ENCODE measurements at places on chromosomes 12 and 14.

- no peak for DNase-seq
Measured at GRCh38 chr14:76599559-76600287, 161.5 kb upstream of the VASH1 start.

- no peak for DNase-seq
Measured at GRCh38 chr12:28130625-28131598, 59.3 kb upstream of the CCDC91 start.

GRCh38 chr12:26121323-26122060, 3.3 kb downstream of the BHLHE41 start:
- no peak for DNase-seq

GRCh38 chr14:92362781-92363235, 39.8 kb downstream of the SLC24A4 start:
- DNase-seq: no peak

GRCh38 chr12:66612090-66612775, 66.6 kb downstream of the GRIP1 start:
- DNase-seq: no peak

- no peak for DNase-seq
Measured at GRCh38 chr12:24015833-24016160, 66.3 kb upstream of the SOX5 start.

DNA sequence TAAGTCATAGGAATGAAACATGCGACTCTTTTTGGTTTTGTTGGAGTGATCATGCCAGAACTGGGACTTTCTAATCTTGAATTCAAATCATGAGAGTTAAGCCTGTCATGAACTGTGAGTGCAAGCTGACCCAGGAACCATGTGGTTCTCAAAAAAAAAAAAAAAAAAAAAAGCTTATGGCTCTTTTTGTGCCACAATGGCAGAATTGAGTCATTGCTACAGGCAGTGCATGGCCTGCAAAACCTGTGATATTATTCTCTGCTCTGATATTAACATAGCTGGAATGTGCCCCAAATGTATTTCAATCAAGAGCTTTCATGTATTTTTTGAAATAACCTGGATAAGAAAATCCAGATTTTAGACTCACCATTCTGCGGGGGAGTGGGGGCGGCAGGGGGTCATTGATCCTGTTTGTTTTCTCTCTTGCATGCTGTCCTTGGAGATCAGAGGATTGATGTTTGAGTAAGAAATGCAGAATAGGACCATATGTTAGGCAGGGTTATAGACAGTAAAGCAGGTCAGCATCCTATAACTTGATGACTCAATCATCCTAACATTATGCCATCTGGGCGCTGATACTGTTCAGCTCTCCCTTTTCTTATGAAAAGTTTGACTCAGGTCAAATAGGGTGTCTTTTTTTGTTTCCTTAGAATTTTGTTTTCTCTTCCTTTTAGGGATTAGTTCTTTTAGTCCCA, 797.4 kb downstream of the DIO2 start:
- no peak for DNase-seq

GRCh38 chr12:112909693-112910092, 2.9 kb downstream of the OAS1 start:
- DNase-seq: no peak

- DNase-seq: no peak
Measured at GRCh38 chr12:115949675-115950074, 327.8 kb downstream of the MED13L start.

GRCh38 chr12:58143498-58143995, 202.2 kb downstream of the ATP23 start:
- no peak for DNase-seq

DNA sequence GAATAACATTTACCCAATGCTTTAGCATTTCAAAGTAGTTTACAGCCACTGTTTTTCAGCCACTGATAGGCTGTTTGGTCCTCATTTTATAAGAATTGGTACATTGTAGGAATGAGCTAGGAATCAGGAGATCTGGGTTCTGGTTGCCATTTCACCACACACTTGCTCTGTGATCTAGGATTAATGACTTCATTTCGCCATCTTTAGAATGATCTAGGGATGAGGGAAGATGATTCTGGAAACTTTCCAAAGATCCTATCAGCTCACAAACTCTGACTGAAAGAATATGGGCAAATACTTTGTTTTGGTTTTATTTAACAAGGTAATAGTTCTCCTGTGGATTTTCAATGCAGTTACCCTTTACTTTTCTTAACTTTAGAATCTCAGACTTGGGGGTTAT, 155.0 kb downstream of the GCH1 start:
- DNase-seq: no peak

DNA sequence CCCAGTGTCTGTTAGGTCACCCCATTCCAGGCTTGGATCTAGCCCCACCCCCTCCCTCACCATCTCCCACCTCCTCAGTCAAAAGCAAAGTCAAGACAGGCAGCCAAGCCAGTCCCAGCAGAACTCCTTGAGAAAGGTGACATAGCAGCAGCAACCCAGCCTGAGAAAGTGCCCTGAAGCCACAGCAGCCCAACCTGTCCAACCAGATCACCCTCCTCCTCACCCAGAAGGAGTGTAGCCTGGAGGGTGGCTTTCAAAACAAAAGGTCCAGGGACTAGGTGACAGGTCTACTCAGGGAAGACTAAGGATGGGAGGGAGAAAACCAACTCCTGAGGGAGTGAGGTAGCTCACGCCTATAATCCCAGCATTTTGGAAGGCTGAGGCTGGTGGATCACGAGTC, 5.2 kb downstream of the RAB15 start:
- DNase-seq: no peak

DNA sequence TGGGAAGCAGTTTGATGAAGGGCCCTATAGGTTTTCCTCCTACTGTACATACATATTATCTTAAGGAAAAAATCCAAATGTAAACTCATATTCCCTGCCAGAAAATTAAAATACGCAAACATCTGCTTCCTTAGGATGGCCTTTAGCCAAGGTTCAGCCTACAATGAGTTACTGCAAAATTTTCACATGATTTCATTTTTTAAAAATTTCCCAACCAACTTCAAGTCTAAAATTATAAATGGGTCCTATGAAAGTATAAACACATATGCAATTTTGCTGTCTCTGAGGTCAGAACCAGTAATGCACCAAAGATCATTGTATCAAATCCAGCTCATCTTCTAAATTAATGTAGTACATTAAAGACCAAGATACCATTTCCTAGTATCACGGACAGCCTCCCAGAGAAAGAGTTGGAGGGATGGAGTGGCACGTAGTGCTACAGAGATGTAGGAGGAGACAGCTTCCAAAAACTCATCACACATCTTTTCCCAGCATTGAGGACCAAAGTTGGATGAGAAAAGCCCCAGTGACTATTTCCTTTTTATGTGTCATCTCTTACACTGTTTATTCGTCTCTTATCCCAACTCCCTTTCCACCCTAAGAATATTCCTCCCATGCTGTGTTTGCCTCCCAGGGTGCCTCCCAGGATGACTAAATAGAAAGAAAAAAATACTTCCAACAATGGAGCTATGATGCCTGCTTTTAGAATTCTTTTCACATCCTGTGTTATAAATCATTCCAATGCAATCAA, 92.3 kb upstream of the SLCO1C1 start:
- no peak for DNase-seq

GRCh38 chr14:104362761-104363605, 216.6 kb upstream of the C14orf180 start:
- DNase-seq: no peak

DNA sequence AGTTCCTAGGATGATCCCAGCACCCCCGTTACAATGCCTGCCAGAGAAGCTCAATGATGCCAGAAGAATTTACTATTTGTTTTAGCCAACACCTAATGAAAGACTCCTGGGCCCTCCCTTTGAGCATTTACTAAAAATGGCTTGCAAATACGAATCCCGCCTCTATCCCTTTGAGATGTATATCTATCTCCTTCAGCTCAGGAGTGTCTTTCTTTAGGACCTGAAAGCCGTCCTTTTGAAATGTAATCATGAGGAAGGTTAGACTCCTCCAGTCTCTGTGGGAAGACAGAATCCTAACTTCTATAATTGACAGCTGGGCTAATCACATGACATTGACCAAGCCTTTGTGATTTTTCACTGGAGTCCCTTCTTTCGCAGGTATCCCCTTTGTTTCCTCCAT, 19.2 kb upstream of the DYNC1H1 start:
- DNase-seq: no peak

GRCh38 chr14:67358924-67359774, 455 bp downstream of the ATP6V1D start:
- DNase-seq: no peak

DNA sequence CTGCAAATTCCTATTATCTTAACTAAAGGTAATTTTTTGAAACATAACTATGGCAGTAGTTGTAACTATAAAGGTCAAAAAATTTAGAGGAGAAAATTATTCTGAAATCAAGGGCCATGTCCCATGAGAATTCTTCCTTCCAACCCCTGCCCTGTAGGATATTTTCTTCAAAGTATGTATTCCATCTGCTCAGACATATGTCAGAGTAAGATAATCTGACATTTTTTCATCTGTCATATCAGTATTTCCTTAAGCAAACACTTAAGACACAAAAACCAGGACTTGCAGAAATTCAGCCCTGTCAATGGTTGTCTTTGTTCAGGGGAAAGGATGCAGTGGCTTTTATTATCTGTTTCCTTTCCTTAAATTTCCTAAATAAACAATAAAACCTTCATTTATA, 36.3 kb downstream of the ACSS3 start:
- no peak for DNase-seq

DNA sequence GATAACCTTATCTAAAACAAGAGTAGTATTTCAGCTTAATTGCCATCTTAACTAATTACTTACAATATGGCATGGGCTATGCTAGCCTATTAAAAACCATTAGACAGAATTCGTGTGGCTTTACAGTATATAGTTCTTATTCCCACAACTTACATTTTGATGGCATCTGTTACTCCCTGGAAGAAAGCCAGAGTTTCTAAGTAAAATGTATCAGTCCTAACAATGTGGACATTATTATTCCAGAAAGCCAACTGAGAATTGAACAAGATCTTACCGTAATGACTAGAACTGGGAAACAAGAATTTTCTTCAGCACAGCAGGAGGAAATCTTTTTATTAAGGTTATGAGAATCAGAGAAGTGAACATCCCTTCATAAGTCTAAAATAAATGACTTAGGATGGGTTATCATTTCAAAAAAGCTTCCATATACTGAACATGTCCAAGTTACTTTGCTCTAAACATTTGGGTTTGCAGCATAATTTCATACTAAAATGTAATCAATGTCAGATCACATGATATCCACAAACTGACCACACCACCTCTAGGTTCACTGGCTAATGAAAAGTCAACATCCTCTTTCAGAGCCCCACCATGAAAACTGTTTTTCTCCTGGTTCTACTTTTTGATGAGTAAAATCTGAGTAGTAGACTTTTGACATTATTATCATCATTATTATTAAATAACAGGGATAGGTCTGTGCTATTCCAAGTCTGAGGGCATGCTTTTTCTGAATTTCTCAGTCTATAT, 179.7 kb downstream of the SSPN start:
- DNase-seq: no peak

Measured in activated T-cell treated with anti-CD3 and anti-CD28 coated beads, Interleukin-2, amount 50 U/mL, for 24 hours (primary cell).